H1 (cell line): ENCODE measurements at places on chromosomes 6 and 20. TPM values are rescaled to one million over a fixed set of nuclear protein-coding genes. Genes with fewer than 3 reads are reported as not detected.

GRCh38 chr6:108348655-108349349 lies 53.9 kb downstream of the AFG1L start:
- DNase-seq, result no peak

- no peak for DNase-seq
Measured at GRCh38 chr20:59003836-59004492, 3.1 kb downstream of the CTSZ start.

Gene BPIFB2
- total RNA-seq, result not detected in 2 replicates

- DNase-seq, result no peak
Measured at GRCh38 chr6:169858293-169858934, 107.0 kb downstream of the ERMARD start.

GRCh38 chr6:30895343-30895742 lies 11.0 kb downstream of the DDR1 start:
- no peak for DNase-seq

Gene PTCHD4
- total RNA-seq, result 0.33 and 0.37 TPM in 2 replicates

DNA sequence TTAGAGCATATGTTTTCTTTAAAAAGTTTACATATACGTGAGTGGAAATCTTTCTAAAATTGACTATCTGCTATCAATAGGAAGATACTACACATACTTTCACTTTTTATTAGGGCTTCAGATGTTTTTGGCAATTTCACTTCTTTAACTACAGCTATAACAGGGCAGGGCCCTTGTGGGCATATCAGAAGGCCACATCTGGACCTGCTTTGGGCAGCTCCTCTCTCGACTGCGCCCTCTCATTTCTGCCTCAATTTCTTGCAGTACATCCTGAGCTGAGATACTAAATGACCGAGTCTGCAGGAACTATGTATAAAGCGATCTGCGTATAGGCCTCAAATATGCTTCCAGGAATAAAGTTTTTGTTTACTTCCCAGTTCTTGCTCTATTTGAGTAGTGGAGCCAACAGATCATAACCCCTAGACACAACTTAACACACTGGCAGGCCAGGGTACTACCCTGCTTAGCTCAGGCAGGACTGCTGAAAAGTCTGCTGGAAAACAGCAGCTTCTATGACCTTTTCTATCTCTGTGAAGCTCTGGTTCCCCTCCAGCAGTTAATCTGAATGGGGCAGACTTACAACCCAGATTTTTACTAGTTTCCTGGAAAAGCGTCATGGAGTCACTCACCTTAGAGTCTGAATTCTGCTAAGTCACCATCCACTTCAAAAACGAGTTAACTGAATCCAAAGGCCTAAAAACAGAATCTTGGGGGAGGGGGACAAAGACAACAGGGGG lies 12.7 kb downstream of the GCLC start:
- DNase-seq, result no peak
